Activated T-helper 2 cell treated with anti-CD3 and anti-CD28 coated beads, Interferon-gamma antibody, Interleukin-2, Interleukin-4, amounts not matched to agents 10 μg/mL and 5 μg/mL and 100 μg/mL, durations not matched to agents 14 hours and 24 hours and 36 hours (primary cell): ENCODE measurements at places on chromosomes 16 and 17.

- no peak for DNase-seq
These were observed 1.1 kb downstream of the LGALS9 start for GRCh38 chr17:27631897-27632725.

DNA sequence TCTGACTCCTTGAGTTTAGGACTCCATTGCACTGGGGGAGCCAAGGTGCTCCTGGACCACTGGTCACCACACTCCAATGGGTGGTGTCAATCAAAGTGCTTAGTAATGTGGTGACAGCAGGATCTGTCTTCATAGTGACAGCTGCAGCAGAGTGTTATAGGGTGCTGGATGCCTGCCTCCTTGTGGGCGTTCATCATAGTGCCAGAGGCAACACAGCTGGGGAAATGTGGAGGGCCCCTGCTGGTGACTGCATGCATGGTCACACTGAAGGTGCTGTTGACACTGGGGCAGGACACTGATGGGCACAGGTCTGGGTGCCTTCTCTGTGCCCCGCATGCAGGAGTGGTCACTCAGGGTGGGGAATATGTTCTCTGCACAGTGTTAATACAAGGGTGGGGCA is 177.5 kb upstream of the CDH8 start:
- no peak for DNase-seq

DNA sequence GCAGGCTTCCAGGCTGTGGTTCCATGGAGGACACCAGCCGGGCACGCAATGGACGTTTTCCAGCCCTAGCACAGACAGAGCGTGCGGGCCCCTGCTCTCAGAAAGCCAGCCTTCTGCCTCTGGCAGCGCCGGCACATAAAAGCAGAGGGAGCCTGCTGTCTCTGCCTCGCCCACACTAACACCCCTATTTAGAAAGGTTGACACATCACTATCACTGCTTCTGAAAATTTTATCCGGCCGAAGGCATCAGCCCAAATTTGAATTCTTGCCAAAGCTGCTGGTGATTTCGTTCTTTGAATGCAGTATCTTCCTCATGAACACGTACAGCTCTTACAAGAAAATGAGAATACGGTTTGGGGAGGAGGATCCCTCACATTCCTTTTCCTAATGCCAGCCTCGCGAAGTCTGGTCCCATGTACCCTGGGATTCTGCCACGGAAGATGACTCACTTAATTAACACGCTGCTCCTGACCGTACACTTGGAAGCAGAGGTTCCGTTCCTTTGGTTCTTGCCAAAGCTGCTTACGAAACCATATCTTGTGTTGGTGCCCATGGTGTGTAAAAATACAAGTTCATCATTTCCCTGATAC is 1.3 kb upstream of the RAB11FIP3 start:
- no peak for DNase-seq

GRCh38 chr17:14311981-14312380 is 11.1 kb downstream of the HS3ST3B1 start:
- DNase-seq = no peak

- DNase-seq = no peak
These were observed 8.6 kb downstream of the CARHSP1 start for GRCh38 chr16:8859913-8860881.

DNA sequence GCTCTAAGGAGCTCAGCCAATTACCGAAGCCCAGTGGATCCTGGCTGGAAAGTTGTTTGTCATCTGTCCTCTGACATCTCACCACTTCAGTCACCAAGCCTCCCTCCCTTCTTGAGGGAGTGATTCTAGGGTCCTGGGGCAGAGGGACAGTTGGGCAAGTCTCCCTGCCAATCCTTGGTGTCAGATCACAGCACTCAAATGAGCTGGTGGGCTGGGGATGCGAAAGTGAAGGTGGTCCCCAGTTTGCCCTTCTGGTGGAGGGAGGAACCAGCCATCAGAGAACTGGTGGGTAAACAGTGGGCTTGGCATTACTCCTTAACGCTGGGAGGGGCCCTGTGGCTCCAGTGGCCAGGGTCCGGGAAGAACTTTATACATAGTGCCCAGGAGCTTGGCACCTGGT is 4.4 kb upstream of the CALB2 start:
- no peak for DNase-seq

DNA sequence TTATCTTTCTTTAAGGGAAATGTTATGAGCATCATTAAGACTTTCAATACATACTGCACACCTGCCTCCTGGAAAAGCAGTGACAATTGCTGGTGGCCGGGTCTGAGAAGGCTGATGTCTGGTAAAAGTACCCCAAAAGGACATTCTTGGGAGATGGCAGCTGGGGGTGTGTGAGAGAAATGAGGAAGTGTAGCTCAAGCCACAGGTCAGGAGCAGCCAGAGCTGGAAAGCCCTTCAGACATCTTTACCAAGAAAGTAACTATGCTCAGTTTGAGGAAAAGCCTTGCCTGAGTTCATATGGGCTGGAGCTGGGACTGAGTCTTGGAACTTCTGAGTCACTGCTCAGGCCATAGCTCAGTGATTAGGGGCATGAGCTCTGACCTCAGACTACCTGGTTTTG is 94.7 kb upstream of the N4BP1 start:
- no peak for DNase-seq

GRCh38 chr17:47980541-47980940 is 9.6 kb downstream of the CDK5RAP3 start:
- no peak for DNase-seq

DNA sequence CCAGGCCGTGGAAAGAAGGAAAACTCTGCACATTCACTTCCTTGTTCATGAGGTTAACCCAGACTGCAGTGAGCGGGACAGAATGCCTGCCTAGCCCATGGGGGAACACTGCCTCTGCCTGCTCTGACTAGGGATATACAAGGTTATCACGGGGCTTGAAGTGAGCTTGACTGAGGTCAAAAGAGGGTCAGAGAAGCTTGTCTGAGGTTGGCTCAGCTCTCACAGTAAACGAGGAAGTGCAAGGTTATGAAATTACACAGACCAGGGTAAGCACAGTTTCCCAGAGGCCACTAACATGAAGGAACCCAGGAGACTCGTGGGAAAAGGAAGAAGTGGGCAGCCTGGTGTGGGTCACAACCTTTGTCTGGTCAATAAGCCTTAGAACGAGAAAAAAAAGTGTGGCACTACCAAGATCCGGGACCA is 28.7 kb downstream of the HIC1 start:
- no peak for DNase-seq

DNA sequence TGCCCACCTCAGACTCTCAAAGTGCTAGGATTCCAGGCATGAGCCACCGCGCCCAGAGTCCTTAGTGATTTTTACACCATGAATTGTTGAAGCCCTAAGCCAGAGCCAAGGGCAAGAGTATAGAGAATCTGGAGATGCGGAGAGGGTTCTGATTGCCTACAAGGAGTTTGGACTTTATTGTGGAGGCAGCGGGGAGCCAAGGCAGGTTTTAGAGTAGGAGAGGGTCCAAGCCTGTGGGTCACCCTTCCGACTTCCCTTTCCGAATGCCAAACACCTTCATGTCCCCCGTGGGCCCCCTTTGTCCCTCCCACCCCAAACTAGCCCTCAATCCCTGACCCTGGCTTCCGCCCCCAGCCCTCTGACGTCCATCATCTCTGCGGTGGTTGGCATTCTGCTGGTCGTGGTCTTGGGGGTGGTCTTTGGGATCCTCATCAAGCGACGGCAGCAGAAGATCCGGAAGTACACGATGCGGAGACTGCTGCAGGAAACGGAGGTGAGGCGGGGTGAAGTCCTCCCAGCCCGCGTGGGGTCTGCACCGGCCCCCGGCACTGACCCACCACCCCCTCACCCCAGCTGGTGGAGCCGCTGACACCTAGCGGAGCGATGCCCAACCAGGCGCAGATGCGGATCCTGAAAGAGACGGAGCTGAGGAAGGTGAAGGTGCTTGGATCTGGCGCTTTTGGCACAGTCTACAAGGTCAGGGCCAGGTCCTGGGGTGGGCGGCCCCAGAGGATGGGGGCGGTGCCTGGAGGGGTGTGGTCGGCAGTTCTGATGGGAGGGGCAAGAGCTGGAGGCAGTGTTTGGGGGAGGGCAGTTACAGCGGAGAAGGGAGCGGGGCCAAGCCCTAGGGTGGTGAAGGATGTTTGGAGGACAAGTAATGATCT is 7.1 kb downstream of the MIEN1 start:
- no peak for DNase-seq

GRCh38 chr16:85484347-85485300 is 128.5 kb upstream of the GSE1 start:
- no peak for DNase-seq

GRCh38 chr16:51545951-51546350 is 394.9 kb upstream of the SALL1 start:
- DNase-seq = no peak

- DNase-seq = no peak
These were observed 468.8 kb upstream of the KIF2B start for GRCh38 chr17:53353919-53354351.

DNA sequence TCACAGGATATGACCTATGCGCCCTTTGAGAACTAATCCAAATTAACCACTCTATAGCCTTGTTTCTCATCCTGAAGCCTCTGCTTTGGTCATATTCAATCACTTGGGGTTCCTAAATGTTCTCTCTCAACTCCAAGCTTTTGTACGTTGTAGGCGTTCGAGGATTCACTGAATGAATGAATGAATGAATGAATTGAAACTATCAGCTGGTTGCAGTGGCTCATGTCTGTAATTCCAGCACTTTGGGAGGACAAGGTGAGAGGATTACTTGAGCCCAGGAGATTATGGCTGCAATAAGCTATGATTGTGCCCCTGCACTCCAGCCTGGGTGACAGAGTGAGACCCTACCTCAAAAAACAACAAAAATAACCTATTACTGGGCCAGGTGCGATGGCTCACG is 5.9 kb upstream of the SUMO2 start:
- no peak for DNase-seq
